Activated CD4-positive, CD25-positive, alpha-beta regulatory T cell treated with anti-CD3 and anti-CD28 coated beads, Interleukin-2, amount 50 U/mL, for 24 hours (primary cell): ENCODE measurements at places on chromosomes 16 and 17.

DNA sequence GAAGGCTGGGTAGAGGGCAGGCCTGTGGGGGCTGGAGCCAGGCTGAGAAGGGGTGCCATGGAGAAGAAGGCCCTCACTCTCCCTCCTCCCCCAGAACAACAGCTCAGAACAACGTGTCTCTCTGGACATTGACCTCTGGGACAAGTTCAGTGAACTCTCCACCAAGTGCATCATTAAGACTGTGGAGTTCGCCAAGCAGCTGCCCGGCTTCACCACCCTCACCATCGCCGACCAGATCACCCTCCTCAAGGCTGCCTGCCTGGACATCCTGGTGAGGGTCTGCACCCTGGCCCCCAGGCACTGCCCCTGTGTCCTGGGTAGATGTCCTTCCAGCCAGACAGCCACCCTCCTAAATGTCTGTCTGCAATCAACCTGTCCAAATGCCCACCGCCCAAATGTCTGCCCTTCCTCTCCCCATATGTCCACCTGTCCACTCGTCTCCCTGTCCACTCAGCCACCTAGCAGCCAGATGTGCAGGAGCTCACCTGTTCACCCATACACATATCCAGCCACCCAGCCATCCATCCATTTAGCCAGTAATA, 12.2 kb downstream of the GJD3 start:
- no peak for ATAC-seq

DNA sequence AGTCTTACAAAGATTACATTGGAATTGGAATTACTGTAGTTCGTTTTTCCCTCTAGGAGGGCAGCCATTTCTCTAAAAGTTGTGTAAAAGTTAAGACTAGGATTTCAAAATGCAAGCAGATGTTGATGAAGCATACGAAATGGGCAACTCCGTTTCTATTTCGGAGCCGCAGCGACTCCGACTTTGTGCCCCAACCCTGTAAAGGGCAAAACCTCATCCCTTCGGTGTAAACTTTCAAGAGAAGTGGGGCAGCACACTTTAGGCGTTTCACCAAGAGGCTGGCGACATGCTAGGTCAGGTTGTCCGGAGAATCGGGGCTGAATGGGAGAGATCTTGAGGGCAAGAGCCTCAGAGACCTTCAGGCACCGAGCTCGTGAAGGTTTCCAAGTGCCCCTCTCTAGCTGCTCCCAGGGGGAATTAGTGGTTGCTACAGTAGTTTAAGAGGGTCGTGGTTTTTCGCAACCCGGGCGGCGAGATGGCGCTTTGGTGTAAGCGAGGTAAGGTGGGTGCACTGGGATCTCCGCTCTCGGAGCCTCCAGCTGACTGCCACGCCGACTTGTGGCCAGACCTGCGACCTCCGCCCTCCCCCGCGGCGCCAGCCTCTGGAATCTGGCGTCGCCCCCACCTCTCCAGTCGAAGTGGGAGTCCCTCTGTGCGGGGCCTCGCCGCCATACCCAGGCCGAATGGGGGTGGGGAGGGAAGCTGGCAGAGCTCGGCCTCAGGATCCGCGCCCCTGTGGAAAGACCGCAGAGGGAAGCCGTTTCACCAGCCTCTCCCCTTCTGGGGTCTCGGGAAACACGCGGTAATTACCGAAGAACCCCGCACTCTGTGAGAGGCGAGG, 1.0 kb upstream of the HEXIM2 start:
- peak; percentile 27 for ATAC-seq

DNA sequence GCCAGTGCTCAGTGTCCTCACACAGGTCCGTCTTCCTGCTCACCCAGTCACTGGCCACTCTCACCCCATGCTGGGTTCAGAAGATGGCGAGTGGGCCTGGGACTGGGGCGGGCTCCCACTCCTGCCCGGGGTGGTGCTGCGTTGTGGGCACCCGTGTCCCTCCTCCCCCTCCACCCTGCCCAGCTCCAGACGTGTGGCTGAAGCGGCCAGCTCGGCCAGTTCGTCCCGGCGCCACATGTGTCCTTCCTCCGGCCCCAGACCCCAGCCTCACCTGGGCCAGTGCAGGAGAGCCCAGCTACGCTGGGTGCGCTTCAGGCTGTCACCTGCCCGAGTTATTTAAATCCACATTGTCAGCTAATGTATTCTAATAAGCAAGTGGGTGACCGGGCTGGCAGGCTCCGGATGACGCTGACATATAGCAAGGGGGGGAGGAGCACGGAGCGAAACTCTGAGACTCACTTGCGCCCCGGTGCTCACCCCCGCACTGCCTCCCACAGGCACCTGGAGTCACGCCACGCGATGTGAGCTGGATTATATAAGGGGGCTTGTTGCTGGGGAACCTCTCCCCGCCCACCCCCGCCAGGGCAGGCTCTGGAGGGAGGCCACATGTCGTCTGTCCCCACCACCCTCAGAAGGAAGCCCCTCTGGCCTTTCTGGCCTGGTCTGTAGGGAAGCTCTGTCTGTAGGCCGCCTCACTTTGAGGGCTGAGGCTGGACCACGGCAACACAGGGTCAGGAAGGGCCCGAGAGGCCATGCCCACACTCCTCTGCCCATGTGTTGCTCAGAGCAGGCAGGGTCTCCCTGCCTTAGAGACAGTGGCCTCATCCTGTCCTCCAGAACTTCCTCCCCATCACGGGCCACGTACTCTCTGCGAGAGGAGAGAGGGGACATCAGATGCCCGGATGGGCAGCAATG, 7.1 kb upstream of the BAIAP2 start:
- ATAC-seq: peak; percentile 23

DNA sequence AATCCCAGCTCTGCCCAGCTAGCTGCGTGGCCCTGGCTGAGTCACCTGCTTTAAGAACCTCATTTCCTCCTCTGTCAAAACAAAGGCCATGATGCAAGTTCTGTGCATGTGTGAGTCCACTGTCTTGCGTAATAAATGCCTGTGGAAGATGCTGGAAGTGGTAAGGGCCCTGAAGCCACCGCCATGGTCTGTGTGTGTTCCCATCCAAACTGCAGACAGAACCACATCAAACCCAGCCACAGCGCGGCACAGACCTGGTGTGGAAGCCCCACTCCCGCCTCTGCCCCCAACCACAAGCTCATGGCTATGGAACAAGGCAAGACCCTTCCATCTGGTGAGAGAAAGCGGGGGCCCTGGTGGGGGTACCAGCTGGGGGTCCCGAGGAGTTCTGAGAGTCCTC, 26.0 kb downstream of the NECAB2 start:
- no peak for ATAC-seq

- no peak for ATAC-seq
Measured at GRCh38 chr17:64193561-64193960, 63.6 kb upstream of the ERN1 start.
